Substantia nigra (tissue), 51 donors: ENCODE measurements at places on chromosomes 6 and 20.

DNA sequence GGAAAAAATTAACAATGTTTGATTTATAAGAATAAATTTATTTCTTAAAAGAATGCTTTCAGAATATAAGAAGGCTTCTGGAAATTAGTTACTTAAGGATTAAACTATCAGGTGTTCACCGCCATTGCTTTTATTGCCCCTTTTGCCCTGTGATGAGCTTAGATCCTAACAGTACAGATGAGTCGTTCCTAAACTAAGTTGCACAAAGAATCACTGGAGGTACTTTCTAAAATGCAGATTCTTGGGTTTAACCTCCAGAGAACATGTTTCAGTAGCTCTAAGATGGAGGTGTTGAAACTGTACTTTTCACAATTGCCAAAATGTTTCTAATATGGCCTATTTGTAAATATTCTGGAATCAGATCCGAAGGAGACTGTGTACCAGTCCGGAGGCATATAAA, 211.9 kb downstream of the GMDS start:
- DNase-seq = no peak

- no peak for DNase-seq
These were observed 50.5 kb downstream of the SAMD5 start for GRCh38 chr6:147559006-147559405.

DNA sequence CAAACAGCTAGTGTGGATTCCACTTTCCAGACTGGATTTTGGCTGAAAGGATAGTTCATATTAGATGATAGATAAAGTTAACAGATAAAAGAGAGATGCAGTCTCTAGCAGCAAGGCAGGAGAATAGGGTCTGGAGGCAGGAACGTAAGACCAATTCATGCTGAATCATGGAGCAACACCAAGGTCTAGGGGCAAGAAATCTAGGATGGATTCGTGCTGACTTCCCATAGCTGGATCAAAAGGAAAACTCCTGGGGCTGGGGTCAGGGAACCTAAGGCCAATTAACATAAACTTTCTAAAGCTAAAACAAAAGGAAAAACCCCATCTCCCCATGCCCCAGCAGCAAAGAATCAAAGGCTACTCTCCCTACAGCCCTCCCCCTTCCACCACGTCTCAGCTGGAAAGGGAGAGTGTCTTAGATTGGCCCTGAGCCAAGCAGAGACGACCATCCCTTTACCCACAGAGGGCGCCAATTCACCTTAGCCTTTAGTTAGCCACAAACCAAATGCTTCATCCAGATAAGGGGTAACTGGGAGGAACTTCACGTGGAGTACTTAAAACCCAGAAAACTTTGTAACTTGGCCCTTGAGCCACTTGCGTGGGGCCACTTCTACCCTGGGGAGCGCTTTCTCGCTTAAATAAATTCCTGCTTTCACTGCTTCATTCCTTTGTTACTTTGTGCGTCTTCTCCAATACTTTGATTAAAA, 7.6 kb downstream of the TREM1 start:
- no peak for DNase-seq

DNA sequence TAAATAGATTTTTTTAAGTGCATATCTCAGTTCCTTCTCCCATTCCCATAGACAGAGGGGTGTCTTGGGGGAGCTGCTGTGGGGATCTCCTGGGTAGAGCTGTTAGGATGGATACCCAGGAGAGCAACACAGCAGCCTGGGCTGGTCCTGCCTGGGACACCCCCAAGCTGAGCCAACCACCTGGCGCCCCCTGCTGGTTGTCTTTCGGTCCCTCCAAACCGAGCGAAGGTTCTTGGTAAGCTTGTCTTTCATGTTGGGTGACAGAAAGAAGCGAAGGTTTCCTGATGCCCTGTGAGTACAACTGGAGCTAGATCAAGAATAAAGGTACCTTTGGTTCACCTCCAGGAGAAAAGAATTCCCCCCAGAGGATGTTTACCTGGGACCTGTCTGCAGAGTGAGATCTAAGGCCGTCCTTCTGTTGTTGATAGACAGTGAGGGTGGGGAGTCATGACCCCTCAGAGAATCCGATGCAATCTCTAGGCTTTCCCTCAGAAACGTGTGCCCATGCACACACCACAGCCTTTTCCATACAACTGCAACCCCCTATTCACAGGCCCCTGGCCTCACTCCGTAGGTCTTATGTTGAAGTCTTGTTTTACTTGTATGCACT, 50.8 kb downstream of the SNX9 start:
- peak; percentile 12 for DNase-seq

DNA sequence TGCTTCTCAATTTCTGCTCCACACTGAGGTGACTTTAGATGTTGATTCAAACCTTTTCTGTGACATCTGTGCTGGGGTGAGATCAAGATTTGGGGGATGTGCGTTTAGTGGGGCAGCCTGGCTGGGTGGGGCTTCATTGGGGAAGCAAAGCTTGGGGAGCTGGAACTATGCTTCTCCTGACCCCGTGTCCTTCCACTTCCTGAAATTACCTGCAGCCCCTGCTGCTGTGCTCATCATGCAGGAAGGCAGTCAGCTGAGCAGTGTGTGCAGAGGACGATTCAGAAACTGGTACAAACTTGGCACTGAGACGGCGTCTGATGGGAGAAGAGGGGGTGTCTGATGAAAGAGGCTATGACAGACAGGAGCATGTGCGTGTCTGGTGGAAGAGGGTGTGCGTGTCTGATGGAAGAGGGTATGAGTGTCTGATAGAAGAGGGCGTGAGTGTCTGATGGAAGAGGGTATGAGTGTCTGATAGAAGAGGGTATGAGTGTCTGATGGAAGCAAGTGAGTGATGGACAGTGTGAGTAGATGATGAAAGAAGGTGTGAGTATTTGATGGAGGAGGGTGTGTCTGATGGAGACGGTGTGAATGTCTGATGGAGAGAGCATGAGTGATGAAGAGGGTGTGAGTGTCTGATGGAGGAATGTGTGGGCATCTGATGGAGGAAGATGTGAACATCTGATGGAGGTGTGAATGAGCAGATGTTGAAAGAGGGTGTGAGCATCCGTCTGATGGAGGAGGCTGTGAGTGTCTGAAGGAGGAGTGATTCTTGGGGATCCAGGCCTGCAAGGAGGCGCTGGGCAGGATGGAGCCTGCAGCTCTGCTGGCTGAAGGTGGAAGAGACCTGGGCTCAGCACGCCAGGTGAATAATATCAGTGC, 103.4 kb downstream of the SYCP2 start:
- DNase-seq = no peak

DNA sequence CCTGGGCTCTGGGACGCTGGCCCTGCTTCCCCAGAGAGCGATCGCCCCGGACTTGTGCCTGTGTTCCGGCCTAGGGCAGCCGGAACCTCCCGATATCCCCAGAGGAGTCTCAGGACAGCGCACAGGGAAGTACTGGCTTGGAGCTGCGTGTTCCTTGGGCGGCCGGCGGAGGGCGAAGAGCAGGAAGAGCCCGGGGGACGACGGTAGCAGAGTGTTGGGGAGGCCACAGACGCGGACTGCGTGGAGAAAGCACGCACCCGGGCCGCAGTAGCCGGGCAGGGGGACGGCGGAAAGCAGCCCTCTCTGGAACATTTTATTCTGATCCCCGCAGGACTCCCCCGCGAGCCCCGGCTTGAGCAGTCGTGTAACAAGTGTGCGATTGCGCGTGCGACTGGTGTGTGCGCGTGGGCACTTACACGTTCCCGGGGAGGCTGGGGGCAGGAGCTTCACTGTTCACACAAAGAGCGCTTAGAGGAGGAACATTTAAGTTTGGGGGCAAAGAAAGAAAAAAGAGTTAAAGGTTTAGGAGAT, 36.1 kb downstream of the NCR2 start:
- no peak for DNase-seq

GRCh38 chr20:40654876-40655275, 34.2 kb downstream of the MAFB start:
- DNase-seq = no peak

- DNase-seq = no peak
These were observed 10.7 kb downstream of the SDC4 start for GRCh38 chr20:45337367-45338120.

GRCh38 chr6:148182378-148182777, 160.3 kb upstream of the SASH1 start:
- DNase-seq = no peak

GRCh38 chr6:21742238-21742660, 148.7 kb downstream of the SOX4 start:
- DNase-seq = no peak

DNA sequence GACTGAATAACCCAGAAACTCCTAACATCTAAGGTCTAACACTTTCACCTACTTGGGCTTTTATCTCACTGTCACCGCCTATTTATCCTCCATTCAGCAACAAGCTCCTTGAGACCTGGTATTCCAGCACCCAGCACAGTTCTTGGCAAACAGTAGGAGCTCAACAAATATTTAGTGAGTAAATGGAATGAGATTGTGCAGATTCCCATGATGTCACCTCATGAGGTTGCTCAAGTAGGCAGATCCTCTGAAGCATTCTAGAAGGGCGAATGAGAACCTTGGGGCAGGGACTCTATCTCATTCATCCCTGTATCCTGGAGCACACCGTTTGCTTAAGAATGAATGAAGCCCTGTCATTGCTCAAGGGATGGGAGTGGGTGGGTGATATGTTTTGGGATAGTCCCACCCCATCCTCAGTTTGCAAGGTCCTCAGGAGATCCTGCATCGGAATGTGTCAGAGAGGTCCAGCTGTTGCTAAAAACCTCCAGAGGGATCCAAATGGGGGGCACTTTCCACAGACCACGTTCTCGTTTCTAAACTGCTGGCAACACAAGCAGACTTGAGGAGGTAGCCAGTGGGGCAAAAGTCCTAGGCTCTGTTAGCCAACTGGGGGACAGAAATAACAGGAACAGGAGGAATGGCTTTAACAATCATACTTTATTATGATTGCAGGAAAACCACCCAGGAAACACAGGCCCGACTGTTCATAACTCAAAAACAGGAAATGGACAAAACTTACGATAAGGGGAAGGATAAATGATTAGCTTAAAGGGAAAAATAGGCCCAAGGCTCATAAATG, 42.0 kb downstream of the EDN1 start:
- no peak for DNase-seq

GRCh38 chr6:131736003-131736596, 25.3 kb upstream of the CTAGE9 start:
- DNase-seq = no peak

DNA sequence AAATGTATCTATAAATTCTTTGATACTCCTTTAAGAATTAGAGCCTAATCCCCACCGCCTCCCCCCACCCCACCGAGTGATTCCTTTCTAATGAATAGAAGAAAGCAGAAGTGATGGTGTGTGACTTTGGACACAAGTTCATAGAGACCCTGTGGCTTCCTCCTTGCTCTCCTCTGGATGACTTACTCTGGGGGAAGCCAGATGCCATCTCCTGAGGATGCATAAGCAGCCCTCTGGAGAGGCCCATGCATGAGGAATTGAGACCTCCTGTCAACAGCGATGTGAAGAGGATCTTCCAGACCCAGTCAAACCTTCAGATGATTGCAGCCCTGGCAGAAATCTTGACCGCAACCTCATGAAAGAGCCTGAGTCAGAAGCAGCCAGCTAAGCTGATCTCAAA, 21.1 kb downstream of the AHCY start:
- no peak for DNase-seq

DNA sequence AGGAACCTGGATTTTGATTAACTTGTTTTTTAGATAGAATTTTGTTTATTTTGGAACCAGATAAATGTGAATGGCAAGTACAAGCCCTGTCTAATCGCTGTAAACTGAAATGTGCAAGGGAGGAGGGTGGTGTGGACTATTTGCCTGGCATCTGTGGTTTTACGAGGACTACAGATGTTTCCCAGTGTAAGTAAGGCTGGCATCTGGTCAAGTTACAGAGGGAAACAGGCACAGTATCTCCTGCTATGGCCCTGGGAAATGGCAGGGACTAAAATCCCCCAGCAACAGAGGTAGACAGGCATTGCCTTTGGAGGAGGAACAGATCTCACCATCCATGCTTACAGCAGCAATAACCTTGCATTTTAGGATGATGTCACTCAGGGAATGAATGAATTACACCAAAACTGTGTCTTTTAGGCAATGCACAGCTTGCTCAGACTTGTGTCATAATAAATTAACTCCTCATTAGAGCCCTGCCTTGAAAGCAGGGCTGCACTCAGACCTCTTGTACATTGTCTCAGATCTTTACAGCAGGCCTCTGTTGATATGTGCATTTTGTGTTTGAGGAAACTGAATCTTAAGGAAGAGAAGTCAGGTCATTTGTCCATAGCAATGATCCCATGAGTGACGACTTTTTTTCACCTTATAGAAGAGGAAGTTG, 96.2 kb downstream of the TCP11 start:
- DNase-seq = no peak

DNA sequence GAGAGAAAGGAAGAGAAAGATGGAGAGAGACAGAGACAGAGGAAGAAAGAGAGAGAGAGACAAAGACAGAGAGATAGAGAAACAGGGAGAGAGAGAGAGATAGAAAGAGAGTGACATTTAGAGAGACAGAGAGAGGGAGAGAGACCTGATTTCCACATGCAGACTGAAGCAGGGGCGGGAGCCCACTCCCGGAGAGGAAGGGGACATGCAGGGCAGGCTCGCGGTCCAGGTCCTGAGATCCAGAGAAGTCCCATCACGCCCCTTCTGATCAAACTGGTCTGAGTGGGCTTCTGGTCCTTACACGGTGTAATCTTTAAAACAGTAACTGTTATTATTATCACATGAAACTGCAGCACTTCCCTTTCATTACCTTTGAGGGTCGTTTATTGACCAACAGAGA, 62.2 kb downstream of the PHACTR3 start:
- DNase-seq = no peak

- DNase-seq = no peak
These were observed 178.3 kb downstream of the ZDHHC14 start for GRCh38 chr6:157559201-157559756.

DNA sequence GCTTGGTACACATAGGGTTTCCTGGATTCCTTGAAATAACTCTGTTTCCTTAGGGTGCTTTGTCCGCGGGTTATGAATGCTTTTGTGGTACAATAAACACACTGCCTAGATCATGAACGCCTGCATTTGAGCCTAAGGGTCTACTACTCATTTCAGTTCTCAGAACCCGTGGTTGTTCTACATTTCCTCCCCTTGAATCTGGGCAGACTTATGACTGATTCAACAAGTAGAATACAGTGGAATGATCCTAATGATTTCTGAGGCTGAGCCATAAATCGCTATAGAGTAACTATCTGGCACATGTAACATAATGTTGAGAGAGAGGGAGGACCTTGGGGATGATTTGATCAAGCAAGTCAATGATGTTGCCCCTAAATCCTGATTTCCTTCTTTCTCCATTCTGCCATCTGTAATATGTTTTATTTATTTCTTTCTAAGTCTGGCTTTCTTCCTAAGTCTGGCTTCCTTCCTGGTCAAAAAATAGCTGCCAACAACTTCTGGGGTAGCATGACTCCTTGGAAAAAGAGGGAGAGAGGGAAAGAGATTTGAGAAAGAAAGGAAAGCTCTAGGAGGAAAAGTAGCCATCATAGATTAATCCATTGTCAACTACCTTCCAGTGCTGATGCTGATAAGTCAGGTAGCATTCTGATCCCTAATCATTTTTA, 23.0 kb downstream of the ABRACL start:
- no peak for DNase-seq

DNA sequence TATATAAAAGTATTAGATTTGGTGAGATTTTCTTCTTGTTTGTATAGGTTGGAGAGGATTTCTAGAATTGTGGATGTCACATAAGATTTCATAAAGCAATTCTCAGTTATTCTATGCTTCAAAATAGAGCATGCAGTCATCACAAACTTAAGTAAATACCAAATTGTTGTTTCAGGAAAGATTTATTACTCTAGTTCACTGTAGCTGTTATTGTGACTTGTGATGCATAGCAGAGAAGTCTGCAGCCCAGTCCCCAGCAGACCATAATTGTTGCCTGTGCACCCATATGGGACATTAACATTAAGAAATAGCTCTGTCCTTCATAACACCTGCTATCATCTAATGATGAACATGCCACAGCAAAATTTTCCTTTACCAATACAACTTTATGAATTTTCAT, 228.0 kb upstream of the FAM83B start:
- DNase-seq = no peak

GRCh38 chr6:106256201-106256968, 69.2 kb downstream of the ATG5 start:
- DNase-seq = no peak
